ENCODE measurements at places on chromosomes 1 and 21.
A peak's percentile ranks its signal among the peaks of the same experiment; 100 is the strongest.

GRCh38 chr1:200629876-200630514 is 9.4 kb upstream of the KIF14 start:
- no peak for DNase-seq

- DNase-seq, result no peak
Observed at GRCh38 chr1:29671446-29672356, 435.4 kb downstream of the PTPRU start.

DNA sequence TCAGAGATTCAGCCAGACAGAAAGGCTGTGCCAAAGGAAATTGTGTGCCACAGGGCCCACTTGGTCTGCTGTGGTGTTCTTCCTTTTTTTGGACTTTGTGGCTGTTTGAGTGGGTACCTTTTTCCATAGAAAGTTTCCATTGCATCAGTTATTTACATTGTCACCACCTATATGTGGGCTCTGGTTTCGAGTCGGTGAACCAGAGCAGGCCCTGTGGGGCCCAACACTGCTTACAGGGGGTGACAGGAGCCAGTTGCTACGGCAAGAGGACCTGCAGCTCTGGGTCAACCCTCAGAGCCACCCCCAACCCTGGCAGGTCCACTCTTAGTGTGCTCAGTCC is 157.0 kb upstream of the EDN2 start:
- DNase-seq, result peak; percentile 45

DNA sequence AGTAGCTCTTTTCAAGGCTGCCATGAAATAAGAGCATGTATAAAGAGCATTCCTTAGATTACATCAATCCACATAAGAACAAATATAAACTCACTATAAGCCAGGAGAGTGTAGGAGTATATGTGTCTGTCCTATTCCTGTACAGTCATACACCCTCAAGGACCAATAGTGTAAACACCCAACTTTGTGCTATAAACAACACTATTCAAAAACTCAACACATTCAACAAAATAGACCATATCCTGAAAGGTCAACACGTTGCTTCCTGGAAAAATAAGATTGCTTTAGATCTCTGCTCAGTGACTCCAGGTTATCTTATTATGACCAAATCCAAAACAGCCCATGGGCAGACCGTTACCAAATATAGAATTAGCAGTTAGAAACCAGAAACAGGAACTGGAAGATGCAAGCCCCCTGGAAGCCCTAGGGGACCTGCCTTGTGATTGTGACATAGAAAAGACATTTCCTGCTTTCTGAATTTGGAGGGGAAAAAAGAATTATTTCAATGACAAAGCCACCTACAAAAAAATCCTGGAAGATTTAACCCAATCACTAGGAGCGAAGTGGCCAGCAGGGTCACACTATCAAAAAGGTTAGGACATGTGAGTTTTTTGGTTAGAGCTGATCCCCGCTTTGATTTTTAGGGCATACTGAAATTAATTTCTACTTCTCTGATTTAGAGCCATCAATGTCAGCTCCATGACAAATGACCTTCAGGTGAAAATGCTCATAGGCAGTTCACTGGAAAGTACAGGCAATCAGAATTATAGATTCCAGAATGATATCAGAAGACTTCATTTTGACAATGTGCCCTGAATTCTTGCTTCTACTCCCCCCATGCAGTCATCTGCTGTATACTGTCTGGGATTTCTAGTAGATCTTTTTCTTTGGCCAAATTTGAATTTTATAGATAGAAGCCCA is 59.9 kb downstream of the LRRC8C start:
- no peak for DNase-seq

GRCh38 chr1:234244482-234244881 is 128.8 kb upstream of the COA6 start:
- no peak for DNase-seq

DNA sequence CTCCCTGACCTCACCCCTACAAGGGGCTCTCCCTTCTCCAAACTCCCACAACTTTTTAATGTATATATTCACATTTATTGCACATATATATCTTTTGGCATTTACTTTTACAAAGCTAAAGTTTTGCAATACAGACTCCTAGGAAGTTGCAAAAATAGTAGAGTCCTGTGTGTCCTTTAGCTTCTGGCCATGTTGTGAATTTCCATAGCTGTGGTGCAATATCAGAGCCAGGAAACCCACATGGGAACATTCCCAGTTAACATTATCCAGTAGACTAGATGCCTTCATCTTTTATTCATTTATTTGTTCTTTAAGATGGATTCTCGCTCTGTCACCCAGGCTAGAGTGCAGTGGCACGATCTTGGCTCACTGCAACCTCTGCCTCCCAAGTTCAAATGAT is 343.0 kb downstream of the PCP4 start:
- no peak for DNase-seq

Measured in stimulated activated CD4-positive, alpha-beta T cell treated with anti-CD3 and anti-CD28 coated beads, Interleukin-4, amount 100 ng/mL, for 24 hours (primary cell).